Activated CD4-positive, alpha-beta T cell treated with anti-CD3 and anti-CD28 coated beads, Interleukin-2, amount 10 ng/mL, durations not matched to agents 7 days and 5 days (primary cell): ENCODE measurements at places on chromosomes 5 and 9. TPM values are rescaled to one million over a fixed set of nuclear protein-coding genes. Genes with fewer than 3 reads are reported as not detected.

DNA sequence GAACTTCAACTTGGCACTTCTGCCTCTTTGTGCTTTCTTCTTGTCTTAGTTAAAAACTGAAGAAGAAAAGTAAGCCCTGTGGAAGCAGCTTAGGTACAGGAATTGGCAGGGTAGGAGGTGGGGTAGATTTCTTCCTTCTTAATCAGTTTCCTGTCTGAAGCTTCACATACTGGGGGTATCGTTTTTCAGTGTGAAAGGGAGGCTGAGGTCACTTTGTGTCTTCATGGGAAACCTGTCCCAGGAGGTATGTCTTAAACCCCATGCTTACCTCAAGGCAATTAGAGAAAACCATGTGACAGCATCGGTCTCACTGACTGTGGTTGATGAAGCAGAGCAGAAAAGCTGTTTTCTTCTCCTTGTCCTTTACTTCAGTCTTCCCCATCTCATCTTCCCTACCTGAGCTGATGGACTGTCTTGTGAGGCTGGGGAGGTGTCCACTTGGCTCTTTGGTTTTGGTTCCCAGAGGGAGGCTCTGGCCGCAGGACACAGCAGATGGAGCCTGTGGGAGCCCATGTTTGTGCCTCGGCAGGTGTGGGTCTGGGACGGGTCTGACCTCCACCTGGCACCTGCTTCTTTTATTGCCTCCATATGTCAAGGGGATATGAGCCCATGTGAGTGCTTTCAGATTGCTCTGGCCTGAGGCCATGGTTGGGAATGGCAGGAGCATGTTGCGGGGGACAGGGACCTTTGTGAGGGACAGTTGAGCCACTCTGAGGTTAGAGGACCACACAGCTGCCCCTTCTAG is 47.0 kb downstream of the SH3GL2 start:
- no peak overlapping the region for H3K27ac ChIP-seq
- no peaks in the 10 kb centered on the region for H3K27me3 ChIP-seq
- H3K4me1 ChIP-seq, result no peaks in the 10 kb centered on the region
- H3K36me3 ChIP-seq, result no peaks in the 10 kb centered on the region
- DNase-seq, result no peak
- H3K4me3 ChIP-seq, result no peak overlapping the region

GRCh38 chr9:69759021-69759420 is 790 bp downstream of the PTAR1 start:
- H3K4me1 ChIP-seq, result peaks cover 29% of the 10 kb centered on the region
- H3K27ac ChIP-seq, result peak overlapping the region; percentile 95
- peaks cover 33% of the 10 kb centered on the region for H3K36me3 ChIP-seq
- no peak for DNase-seq
- no peaks in the 10 kb centered on the region for H3K27me3 ChIP-seq
- peak overlapping the region; percentile 84 for H3K4me3 ChIP-seq

IL4 gene
- total RNA-seq, result not detected

GRCh38 chr9:3510796-3511195 is 15.0 kb downstream of the RFX3 start:
- no peak overlapping the region for H3K27ac ChIP-seq
- H3K36me3 ChIP-seq, result peaks cover 13% of the 10 kb centered on the region

GRCh38 chr5:73234204-73234555 is 61.2 kb downstream of the TMEM174 start:
- H3K27me3 ChIP-seq, result peaks cover 72% of the 10 kb centered on the region
- H3K27ac ChIP-seq, result no peak overlapping the region
- peaks cover 15% of the 10 kb centered on the region for H3K4me1 ChIP-seq

DNA sequence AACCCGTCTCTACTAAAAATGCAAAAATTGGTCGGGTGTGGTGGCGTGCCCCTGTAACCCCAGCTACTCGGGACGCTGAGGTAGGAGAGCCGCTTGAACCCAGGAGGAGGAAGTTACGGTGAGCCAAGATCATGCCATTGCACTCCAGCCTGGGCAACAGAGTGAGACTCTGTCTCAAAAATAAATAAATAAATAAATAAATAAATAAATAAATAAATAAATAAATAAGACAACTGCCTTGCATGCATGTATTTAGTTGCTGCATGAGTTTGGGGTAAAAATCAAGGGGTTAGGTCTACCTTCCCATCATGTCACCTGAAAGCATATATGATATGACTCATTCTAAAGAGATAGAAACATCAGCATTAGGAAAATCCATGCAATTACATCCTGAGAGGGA is 254.0 kb downstream of the ADAMTSL1 start:
- DNase-seq, result no peak
- no peak overlapping the region for H3K4me3 ChIP-seq
- H3K27me3 ChIP-seq, result peaks cover 2% of the 10 kb centered on the region
- no peaks in the 10 kb centered on the region for H3K4me1 ChIP-seq
- no peak overlapping the region for H3K27ac ChIP-seq

DNA sequence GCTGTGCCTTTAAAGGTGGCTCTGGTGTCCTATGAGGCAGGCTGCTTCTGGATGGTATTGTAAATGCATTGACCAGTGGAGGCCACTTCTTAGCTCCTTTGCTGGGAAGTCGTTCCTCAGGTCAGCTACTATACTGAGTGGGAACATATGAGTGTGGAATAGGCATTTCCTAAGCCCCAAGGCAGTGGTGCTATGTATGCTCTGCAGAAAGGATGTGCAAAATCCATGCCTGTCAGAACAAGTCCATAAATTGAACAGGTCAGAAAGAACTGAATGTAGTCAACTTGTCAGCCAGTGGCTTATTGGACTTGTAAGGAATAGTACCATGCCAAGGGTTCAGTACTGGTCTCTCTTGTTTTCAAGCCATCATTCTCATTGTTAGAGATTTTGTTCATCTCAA is 216.4 kb downstream of the CDH10 start:
- H3K36me3 ChIP-seq, result no peaks in the 10 kb centered on the region
- H3K27ac ChIP-seq, result no peak overlapping the region

GRCh38 chr9:95772320-95773052 is 103.0 kb upstream of the ERCC6L2 start:
- H3K27me3 ChIP-seq, result peaks cover 39% of the 10 kb centered on the region
- H3K4me1 ChIP-seq, result no peaks in the 10 kb centered on the region
- H3K4me3 ChIP-seq, result no peak overlapping the region

DNA sequence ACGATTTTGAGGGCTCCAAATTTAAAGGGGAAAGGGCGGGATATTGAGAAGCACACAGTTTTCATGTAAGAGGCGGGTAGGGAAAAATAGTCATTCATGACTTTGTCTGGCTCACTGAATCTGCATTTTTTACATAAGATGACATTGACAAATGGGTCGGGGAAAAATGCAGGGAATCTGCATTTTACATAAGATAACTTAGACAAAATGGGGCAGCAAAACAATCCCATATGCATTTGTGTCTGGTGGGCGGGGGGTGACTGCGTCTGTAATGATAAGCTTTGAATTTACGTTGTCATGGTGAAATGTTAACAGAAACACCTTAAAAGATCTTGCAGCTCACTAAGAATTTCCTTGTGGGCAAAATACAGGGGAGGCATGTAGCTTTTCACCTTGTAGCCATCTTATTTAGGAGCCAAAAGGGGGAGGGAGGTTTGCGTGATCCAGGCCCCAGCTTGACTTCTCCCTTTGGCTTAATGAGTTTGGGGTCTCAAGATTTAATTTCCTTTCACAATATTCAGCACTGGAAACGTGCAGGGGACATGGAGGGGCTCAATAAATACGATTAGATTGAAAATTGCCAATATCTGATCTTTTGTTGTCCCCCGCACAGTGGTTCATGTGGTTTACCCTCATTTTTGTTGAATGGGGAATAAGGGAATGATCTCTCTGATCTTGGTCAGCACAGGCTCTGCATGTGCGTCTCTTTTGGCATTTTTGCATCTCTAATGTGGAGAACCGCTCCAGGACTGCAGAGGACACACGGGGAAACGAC is 41.1 kb upstream of the GADD45G start:
- H3K27ac ChIP-seq, result no peak overlapping the region
- no peak for DNase-seq
- no peak overlapping the region for H3K4me3 ChIP-seq
- no peaks in the 10 kb centered on the region for H3K36me3 ChIP-seq

WDR31 gene
- 0.87 TPM for total RNA-seq

DNA sequence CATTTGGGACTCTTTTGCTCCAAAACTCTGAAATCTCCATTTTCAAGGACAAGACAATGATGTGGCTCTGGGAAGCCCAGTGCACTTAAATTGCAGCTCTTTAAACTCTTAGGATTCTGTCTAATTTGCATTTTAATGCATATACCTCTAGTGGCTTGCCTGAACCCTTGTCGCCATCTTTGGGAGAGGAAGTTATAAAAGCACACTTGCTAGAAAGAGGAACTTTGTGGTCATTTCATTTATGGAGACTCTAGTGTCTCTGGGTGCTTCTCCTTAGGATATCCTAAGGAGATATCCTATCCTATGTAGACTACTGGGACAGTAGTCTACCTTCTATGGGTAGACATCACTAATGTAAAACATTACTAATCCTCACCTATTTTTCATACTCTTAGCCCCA is 77.3 kb upstream of the SLC1A3 start:
- no peak for DNase-seq
- H3K4me1 ChIP-seq, result no peaks in the 10 kb centered on the region
- H3K27ac ChIP-seq, result no peak overlapping the region
- no peak overlapping the region for H3K4me3 ChIP-seq

DNA sequence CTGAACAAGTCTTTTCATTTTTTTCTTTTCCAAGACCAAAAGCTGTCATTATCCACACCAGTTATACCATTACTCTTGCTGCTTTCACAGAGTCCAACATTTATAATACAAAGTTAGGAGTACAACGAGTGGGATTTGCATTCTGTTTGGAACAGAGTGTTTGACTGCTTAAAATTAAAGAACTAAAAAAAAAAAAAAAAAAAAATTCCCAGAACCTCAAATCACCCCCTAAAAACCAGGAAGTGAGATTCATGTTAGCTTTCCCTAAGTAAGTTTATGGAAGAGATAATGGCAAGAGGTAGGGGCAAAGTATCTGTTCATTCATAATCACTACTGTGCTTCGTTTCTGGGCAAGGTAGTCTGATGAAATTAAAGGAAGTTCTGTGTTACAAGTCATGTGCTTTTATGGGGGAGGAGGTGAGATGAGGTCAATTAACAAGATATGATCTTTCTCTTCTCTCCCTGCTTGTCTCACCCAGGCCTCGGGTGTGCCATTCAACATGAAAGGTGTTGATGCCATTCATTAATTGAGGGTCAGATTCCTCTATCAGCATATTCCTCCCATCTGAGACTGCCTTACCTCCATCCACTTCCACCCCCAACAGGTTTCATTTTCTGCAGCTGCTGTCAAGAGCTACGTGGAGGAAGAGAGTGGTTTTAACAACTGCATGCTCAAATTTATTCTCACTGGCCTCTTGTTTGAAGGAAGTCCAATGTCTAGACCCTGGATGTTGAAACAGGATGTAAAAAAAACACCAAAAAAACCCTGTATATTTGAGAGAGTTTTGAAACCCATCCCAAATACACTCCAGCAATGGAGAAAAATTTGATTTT is 58.1 kb downstream of the MARCHF3 start:
- peak; percentile 31 for DNase-seq
- H3K4me3 ChIP-seq, result peak overlapping the region; percentile 50
- H3K36me3 ChIP-seq, result no peaks in the 10 kb centered on the region
- H3K27me3 ChIP-seq, result no peaks in the 10 kb centered on the region
- peak overlapping the region; percentile 91 for H3K27ac ChIP-seq

- peaks cover 82% of the 10 kb centered on the region for H3K4me1 ChIP-seq
- H3K27ac ChIP-seq, result peak overlapping the region; percentile 97
- H3K27me3 ChIP-seq, result no peaks in the 10 kb centered on the region
- peaks cover 49% of the 10 kb centered on the region for H3K36me3 ChIP-seq
- no peak for DNase-seq
Observed at GRCh38 chr9:131258186-131258585, 18.1 kb downstream of the FAM78A start.

GRCh38 chr5:41558295-41558694 is 47.9 kb upstream of the PLCXD3 start:
- no peak overlapping the region for H3K4me3 ChIP-seq
- no peaks in the 10 kb centered on the region for H3K36me3 ChIP-seq
- DNase-seq, result no peak
- H3K27ac ChIP-seq, result no peak overlapping the region

LRRC70 gene
- 0.47 TPM for total RNA-seq

CATSPER3 gene
- total RNA-seq, result 1.2 TPM

- no peak for DNase-seq
- H3K36me3 ChIP-seq, result no peaks in the 10 kb centered on the region
- H3K27ac ChIP-seq, result no peak overlapping the region
- H3K4me3 ChIP-seq, result no peak overlapping the region
- peaks cover 11% of the 10 kb centered on the region for H3K27me3 ChIP-seq
- no peaks in the 10 kb centered on the region for H3K4me1 ChIP-seq
Observed at GRCh38 chr5:6567835-6568234, 65.0 kb downstream of the NSUN2 start.

ZFP2 gene
- total RNA-seq, result 0.21 TPM

GRCh38 chr5:179803651-179804554 is 2.8 kb downstream of the MGAT4B start:
- peaks cover 8% of the 10 kb centered on the region for H3K36me3 ChIP-seq
- no peaks in the 10 kb centered on the region for H3K27me3 ChIP-seq
- DNase-seq, result no peak

DNA sequence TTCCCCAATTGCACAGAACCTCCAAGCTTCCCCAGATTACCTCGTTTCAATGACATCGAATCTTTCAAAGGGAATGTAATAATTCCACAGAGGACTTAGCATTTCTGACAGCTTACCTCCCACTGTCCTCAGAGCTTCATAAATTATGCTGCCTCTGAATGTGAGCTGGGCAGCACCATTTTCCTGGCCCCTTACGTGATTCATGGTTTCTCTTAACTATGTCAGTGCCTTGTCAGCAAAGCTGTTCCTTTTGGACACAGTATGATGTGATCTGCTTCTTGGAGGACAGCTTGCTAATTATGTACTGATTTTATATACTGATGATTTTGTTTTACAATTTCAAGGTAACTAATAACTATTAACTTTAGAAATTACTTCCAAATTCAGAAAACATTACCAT is 27.7 kb upstream of the SSBP2 start:
- H3K4me1 ChIP-seq, result peaks cover 24% of the 10 kb centered on the region
- H3K27me3 ChIP-seq, result no peaks in the 10 kb centered on the region
- peaks cover 3% of the 10 kb centered on the region for H3K36me3 ChIP-seq
- no peak for DNase-seq
- peak overlapping the region; percentile 93 for H3K27ac ChIP-seq

SPTAN1 gene
- total RNA-seq, result 383 TPM

DNA sequence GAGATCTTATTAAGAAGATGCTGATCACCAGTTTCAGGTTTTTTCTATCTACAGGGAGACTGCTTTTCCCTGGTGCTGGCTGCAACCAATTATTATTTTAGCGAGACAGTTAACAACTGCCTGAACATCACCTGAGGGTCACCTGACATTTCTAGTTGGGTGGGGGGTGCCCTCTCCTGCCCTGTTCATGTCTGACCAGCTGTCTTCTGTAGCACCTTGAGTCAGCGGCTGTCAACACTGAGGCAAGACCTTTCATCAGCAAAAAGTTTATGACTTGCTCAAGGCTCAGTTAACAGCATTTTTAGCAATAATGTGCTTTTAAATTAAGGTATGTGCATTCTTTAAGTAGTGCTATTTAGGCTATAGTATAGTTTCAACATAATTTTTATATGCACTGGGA is 58.0 kb downstream of the ADCY2 start:
- no peak overlapping the region for H3K4me3 ChIP-seq
- H3K27me3 ChIP-seq, result no peaks in the 10 kb centered on the region
- no peaks in the 10 kb centered on the region for H3K36me3 ChIP-seq
- no peak for DNase-seq
- H3K27ac ChIP-seq, result no peak overlapping the region
- H3K4me1 ChIP-seq, result no peaks in the 10 kb centered on the region

TLX3 gene
- not detected for total RNA-seq
